Kidney epithelial cell (primary cell): ENCODE measurements at places on chromosomes 4 and X.

- no peak for DNase-seq
Measured at GRCh38 chrX:139640259-139640658, 67.7 kb downstream of the MCF2 start.

GRCh38 chr4:124974152-124974551 is 261.6 kb upstream of the ANKRD50 start:
- no peak for DNase-seq

DNA sequence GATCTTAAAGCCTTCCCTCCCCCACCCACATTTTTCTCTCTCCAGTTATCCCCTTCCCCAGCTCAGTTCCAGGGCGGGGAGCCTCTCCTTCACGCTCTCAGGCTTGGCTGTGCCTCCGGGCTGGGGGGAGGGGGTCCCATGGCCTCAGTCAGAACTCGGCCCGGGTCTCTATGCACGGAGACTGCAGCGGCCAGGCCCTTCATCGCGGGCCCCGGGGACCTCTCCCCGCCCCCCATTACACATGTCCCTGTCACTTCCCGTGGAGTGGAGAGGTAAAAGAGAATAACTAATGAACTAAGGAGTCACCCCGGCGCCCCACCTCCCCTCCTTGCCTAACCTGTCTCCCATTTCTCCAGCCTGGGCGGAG is 838 bp upstream of the PRICKLE3 start:
- no peak for DNase-seq

DNA sequence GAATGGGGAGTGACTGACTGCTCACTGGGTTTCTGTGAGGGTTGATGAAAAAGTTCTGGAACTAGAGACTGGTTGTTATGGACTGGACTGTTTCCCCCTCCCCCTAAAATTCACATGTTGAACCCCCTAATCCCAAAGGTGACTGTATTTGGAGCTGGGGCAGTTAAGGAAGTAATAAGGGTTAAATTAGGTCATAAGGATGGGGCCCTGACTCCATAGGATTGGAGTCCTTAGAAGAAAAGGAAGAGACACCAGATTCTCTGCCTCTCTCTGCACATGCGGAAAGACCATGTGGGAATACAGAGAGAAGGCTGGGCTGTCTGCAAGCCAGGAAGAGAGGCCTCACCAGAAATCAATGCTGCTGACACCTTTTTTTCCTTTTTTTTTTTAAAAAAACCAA is 38.2 kb downstream of the ZBTB49 start:
- no peak for DNase-seq

DNA sequence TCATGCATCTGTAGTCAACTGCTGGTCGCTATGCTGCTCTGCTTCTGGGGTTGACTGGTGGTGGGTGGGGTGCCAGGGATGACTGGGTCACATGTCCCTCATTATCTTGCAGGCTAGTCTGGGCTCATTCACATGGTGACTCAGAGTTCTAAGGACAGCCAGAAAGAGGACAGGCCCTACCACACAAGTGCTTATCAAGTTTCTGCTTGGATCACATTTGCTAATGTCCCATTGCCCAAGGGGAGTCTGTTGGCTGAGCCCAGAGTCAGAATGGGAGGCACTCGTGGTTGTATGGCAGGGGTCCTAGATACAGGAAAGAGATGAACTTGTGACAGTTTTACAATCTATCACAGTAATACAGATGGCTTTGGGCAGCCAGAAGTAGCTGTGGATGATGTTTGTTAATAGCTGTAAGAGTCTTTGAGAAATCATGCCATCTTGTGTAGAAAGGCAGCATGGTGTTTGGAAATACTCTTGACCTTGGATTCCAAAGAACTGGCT is 221.3 kb downstream of the GPAT3 start:
- DNase-seq: no peak

DNA sequence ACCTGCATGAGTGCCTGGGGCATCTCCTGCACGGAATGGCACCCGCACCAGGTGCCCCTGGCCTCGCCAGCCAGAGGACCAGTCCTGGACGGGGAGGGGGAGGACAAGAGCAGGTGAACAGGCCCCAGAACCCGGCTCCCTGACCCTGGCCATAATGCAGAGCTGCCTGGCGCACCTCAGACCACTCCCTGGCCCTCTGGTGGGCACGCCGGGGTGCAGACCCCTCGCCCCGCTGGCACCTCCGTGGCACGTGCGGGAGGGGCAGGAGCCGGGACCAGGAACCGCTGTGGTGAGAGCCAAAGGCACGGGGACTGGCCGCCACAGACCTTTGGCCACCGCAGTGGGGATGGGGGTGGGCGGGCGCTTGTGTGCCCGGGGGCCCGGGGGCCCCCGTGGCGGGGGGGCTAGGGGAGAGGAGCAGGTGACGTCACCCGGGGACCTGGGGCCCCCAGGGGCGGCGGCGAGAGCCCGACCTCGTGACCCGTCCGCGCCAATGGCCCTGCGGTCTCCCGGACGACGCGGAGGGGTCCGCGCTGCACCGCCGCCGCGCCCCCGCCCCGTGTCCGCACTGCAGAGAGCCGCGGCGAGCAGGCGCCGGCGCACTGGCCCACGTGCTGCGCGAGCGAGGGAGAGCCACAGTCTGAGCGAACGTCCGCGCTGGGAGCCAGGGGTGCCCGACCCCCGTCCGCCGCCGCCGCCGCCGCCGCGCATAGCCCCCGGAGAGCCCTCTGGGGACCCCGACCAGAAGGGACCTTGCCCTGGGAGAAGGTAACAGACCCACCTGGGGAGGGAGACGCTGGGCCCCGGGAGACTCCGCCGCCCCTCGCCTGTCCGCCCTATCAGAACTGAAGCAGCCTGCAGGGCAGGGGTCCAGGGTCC is at the start of gene PNMA3:
PNMA3 (plus strand) TSS at position 600 of the 879 bp plus-strand sequence. CDS start 586 bp downstream, outside the sequence.
- DNase-seq: no peak

- DNase-seq: no peak
Measured at GRCh38 chr4:6423575-6423974, 48.8 kb downstream of the PPP2R2C start.

DNA sequence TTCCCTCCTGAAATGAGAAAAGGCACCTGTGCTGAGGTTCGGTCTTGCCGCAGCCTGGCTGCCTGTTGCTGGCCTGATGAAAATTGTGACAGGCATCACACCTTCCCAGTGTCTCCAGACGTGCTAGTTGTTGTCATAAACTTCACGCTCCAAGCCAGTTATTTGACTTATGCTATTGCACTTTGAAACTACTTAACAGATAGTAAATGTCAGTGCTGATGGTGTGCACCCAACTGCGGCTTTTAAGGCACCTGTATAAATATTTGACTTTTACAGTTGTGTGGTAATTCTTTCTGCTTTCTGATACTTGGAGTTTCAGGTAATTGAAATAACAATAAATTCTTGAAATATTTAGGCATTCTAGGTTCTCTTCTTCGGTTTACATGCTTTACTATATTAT is 1.8 kb downstream of the WWC2 start:
- no peak for DNase-seq

GRCh38 chr4:174928575-174929253 is 10.6 kb downstream of the ADAM29 start:
- DNase-seq: no peak

DNA sequence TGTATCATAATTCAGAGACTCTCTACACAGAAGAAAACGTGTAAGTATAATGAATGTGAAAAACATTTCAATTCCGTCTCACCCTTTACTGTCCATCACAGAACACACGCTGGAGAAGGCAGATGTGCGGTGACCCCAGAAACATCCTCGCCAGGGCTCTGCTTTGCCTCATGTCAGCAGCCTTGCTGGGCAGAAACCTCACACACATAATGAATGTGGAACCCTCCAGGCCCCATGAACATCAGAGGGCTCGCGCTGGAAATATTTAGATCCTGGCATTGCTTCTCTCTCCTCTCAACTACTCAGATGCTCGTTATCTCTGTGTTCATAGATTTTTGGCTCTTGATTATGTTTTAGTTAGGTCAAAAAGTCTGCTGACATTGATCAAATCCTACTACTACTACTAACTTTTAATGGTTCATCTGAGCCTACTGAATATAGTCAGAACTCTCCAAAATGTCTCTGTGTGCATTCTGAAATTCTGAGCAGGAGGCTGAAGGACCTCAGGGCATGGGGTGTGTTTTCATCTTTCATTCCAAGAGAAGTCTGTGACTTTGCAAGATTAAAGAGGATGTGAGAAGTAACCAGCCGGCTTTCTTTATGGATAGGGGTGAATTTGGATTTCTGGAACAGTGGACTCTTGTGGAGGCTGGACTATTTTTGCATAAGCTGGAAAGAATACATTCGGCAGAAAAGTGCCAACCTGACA is 27.0 kb downstream of the SMIM43 start:
- no peak for DNase-seq

DNA sequence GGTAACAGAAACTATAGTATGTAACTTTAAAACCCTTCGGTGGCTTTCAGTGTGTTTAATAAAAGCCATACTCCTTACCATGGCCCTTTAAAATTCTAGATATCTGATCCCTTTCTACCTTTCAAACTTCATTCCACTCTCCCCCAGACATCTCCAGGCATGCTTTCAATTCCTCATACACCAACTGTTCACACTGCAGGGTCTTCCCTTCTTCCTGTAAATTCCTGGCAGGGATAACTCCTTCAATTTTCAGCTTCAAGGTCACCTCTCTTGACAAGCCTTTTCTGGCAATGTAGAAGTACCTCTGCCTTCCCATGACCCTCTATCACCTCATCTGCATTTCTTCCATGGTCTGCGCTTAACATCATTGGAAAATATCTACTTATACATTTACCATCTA is 60.8 kb downstream of the WDFY3 start:
- DNase-seq: no peak

DNA sequence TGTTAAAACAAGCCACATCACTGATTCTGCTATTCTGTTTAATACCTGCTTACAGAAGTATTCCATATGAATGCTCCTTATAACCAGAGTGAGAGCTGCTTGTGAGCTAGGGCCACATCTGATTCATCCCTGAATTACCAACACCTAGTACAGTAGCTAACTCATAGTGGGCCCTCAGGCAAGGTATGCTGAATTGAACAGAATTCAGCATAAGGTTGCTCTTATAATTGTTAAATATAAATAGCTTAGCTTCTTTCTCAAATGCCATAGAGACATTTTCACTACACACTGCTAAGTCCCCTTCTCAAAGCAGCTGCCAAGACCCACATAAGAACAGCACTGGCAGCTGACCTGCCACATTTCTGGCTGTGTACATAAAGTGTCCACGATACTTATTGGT is 27.0 kb upstream of the MCF2 start:
- no peak for DNase-seq

DNA sequence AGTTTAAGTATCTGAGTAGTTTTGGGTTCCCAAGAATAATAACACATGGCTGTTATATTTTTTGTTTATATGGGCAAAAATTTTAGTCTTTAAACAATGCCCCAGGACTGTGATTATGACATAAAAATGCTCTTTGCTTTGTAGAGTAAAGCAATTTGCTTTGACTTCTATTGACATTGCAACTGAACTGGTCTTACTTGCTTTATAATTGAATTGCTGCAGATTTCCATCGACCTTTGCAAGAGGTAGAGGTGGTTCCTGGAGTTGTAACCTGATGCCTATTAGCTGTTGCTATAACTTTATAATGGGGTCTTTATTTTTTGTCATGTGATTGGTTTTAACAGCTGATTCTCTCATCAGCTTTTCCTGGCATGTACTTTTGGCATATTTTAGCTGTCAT is 302.9 kb downstream of the ARHGAP10 start:
- no peak for DNase-seq

DNA sequence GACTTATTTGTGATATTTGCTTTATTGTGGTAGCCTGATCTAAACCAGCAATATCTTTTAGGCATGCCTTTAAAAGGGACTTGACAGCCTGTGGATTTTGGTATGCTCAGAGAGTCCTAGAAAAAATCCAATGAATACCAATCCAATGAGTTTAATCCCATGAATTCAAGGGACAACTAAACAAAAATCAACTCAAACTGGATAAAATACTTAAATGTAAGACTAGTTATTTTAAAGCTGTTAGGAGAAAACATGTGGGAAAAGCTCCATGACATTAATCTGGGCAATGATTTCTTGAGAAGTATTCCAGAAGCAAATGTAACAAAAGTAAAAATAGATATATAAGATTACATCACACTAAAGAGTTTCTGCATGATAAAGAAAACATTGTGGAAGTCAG is 711.5 kb upstream of the PITX2 start:
- DNase-seq: no peak

GRCh38 chrX:152810403-152810802 is 20.2 kb downstream of the CETN2 start:
- DNase-seq: no peak

GRCh38 chrX:153829799-153830639 is at the start of gene PDZD4:
PDZD4 (minus strand) TSS chrX:153830544; CDS start chrX:153830298, 246 bp downstream.
- no peak for DNase-seq

- no peak for DNase-seq
Measured at GRCh38 chr4:95319169-95319568, 229.6 kb downstream of the UNC5C start.

GRCh38 chr4:145011636-145012035 is 86.4 kb downstream of the ANAPC10 start:
- no peak for DNase-seq

- DNase-seq: no peak
Measured at GRCh38 chr4:147289181-147289580, 191.7 kb upstream of the EDNRA start.

- DNase-seq: no peak
Measured at GRCh38 chr4:70291341-70291740, 43.4 kb upstream of the CABS1 start.

DNA sequence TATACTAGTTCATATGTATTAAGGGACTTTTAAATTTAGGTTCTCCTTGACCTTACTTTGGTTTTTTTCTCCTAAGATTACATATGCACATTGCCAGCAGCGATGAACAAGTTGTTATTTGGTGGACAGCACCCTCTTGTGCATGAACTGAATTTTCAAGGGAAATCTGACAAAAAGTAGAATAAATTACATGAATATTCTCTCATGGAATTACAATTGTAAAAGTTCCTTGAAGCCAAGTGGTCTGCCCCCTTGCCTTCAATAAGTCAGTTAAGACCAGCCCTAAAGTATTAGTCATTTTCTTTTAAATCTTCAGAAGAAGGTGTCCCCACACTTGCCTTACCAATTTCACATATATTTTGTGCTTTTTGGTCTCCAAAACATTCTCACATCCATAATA is 30.7 kb upstream of the SMARCA5 start:
- DNase-seq: no peak

- no peak for DNase-seq
Measured at GRCh38 chr4:6373541-6374410, 98.6 kb downstream of the PPP2R2C start.

DNA sequence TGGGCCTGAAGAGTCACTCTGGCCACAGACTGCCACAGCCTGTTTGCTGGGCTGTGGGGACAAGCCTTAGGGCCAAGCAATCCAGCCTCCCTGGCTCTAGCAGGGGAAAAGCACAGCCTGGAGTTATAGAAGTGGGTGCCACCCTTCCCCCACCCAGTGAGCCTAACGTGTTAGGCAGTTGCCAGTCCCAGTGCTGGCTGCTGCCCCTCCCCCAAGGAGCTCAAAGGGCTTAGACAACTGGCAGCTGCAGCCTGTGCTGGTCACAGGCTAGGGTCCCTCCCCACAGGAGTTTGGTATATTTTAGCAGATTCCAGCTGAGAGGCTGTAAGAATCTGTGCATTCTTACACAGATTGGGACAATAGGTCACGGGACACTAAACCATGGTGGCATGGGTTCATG is 370.3 kb upstream of the FGF16 start:
- DNase-seq: no peak

- DNase-seq: no peak
Measured at GRCh38 chrX:108772549-108772948, 36.2 kb upstream of the IRS4 start.
